GM23248 (cell line): ENCODE measurements at places on chromosomes 12 and 14. TPM values are rescaled to one million over a fixed set of nuclear protein-coding genes. Genes with fewer than 3 reads are reported as not detected.

- DNase-seq, result no peak
These were observed 241.3 kb upstream of the TMEM132C start for GRCh38 chr12:128025589-128026245.

GRCh38 chr12:27001663-27002062 lies 12.5 kb downstream of the TM7SF3 start:
- DNase-seq, result no peak

- DNase-seq, result peak; percentile 43
These were observed 1387.5 kb downstream of the LRFN5 start for GRCh38 chr14:42994051-42994736.

GRCh38 chr14:80468331-80469122 lies 257.2 kb upstream of the DIO2 start:
- DNase-seq, result no peak

DNA sequence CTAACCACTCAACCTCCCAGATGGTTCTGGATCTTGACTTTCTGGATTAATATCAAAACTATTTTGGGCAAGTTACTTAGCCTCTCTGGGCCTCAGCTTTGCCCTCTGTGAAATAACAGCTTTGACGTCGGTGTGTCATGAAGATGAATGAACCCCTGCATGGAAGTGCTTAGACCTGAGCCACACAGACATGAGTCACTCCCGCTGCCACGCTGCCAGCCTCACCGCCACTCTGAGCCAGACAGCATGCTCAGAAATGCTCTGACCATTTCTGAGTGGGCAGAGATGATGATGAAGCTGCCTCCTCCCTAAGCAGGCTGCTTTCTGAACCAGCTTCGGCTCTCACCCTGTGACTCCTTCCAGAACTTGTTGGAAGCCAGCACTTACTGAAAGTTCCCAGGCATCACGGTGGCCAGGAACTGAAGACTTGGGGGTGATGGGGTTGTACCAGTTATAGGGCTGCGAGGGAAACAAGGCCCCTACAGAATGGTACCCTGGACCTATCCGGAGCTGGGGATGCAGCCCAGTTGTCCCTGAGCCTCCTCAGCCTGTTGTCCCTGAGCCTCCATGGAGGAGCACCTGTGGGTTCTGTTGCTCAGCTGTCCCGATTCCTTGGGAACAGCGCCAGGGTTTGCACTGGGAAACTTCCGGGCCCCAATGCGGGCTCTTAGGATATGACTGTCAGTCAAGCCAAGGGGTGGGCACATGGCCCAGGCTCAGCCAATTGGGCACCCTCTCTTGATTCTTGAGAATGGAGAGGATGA lies 2.0 kb upstream of the CCDC197 start:
- DNase-seq, result peak; percentile 96

DNA sequence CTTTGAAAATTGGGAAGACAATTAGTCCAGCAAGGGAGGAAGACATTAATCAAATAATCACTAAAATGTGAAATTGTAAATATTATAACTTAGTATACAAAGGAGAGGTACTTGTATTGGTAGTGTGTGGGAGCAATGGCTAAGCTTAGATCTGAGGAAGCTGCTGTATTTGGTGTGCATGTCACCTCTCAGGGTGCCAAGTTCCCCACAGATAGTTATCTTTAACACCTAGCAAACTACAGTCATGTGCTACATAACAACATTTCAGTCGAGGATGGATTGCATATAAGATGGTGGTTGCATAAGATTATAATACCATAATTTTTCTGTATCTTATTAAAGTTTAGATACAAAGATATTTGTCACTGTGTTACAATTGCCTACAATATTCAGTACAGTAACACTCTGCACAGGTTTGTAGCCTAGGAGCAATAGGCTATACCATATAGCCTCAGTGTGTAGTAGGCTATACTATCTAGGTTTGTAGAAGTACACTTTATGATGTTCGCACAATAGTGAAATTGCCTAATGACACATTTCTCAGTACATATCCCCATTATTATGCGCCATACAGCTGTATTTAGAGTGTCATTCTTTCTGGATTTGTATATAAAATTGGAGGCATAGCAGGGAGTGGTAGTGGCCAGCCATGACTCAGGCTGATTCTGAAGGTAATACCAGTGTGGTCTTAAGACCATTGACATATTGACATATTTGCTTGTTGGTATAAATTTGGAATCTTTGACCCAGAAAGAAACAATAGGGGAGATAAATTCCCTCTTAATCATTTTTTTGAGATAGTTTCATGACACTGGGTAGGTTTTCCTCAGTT lies 55.8 kb downstream of the RAD51B start:
- DNase-seq, result no peak

DNA sequence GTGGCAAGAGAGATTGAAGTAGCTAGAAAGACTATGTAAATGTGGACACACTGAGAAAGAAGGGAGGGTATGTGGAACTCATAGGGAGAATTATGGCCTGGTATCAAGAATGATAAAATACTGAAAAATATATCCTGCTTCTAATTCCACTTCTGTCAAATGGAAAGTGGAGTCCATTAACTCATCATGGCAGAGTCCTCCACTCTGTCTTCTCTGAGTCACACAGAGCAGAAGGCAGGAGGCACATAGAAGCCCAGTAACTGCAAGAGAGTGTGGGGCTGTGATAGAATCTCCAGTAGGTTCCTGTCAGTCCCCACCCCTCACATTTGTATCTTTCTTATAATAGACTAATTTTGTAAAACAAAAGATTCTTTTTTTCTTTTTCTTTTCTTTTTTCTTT lies 223.7 kb downstream of the AKAP6 start:
- peak; percentile 14 for DNase-seq

DNA sequence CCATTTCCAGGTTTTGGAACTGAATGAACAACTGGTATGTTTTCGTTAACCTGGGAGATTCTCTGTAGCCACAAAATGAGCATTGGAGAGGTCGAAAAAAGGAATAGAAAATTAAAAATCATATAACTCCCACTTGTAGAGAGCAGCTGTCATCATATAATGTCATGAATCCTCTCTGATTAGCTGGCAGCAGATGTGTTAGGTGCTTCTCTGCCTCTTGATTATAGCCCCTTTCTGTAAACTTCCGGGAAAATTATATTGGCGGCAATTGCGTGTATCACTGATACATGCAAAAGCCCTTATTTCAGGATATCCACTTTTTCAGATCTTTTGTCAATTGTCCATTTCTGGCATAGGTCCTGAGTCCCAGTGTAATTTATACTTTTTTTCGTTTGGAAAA lies 31.7 kb downstream of the FGD4 start:
- DNase-seq, result no peak

DNA sequence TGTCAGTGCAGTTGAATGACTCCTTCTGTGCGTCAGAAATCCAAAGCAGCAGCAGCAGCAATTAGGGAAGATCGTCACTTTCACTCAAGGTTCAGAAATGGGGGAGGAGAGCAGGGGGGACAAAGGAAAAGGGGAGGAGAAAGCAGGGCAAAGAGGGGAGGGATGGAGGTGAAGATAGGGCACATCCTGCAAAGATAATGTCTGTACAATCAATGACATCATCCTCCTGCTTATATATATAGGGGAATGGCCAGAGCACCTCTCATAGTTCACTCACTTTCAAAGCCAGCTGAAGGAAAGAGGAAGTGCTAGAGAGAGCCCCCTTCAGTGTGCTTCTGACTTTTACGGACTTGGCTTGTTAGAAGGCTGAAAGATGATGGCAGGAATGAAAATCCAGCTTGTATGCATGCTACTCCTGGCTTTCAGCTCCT lies at the start of gene NTS:
NTS (plus strand) TSS at position 265 of the 431 bp plus-strand sequence; CDS start at position 374, 109 bp downstream.
- DNase-seq, result no peak

- no peak for DNase-seq
These were observed 29.2 kb upstream of the FKBP4 start for GRCh38 chr12:2765608-2766007.

DNA sequence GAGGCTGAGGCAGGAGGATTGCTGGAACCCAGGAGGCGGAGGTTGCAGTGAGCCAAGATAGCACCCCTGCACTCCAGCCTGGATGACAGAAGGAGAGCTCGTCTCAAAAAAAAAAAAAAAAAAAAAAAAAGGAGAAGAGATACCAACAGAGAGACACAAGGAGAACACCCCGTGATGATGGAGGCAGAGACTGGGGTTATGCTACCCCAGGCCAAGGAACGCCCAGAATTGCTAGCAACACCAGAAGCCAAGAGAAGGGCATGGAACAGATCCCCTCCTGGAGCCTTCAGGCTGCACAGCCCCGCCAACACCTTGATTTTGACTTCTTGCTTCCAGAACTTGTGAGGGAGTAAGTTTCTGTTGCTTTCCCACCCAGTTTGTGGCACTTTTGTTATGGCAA lies 148.0 kb upstream of the FOXN3 start:
- no peak for DNase-seq

DNA sequence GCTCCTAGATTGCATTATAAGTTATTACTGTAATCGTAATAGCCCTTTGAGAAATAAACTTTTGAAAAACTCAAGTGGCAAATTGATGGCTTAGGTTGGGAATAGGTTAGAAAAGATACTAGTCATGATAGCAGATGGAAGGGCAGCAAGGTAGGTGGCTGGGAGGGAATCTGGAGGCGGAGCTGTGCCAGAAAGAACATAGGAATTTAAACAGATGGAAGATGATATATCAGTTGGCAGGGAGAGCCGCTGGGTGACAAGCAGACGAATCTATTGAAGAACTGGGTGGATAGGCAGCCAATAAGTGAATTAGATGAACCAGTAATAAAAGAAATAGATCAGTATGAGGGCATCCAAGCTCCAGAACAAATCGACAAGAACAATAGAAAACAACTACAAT lies 142.1 kb downstream of the CNTN1 start:
- DNase-seq, result no peak

- DNase-seq, result no peak
These were observed 31.4 kb upstream of the C14orf180 start for GRCh38 chr14:104547998-104548700.

DNA sequence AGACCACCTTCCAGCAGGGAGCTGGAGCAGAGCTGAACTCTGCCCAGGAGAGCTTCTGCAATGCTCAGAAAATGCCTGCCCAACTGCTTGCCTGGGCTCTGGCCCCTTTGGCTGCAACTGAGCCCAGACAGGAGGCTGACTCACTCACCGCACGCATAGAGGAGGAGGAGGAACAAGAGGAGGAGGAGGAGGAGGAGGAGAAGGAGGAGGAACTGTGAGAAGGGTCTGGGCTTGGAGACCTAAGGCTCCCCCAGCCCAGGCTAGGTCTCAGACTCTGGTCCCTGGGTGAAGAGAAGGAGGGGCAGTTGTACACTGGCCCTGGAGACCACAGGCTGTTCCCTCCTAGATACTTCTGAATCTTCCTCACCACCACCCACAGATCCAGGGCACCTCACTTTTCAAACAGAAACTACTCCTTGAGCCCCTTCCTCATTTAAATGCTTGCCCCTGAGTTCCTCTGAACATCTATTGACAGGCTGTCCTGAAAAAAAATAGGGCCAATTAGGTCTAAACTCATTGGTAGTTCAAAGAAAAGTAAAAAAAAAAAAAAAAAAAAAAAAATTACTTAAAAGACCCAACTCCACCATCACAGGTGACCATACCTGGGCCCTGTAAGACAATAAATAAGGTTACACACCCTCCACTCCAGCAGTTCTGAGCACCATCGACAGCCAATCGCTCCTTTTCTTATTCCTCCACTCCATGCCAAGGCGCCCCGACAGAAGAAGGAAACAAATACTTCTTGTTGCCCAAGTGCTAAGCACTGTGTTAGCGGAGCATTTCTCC lies 674 bp downstream of the VDR start:
- peak; percentile 93 for DNase-seq

- peak; percentile 33 for DNase-seq
These were observed 4.1 kb upstream of the CCND2 start for GRCh38 chr12:4269279-4269991.

DNA sequence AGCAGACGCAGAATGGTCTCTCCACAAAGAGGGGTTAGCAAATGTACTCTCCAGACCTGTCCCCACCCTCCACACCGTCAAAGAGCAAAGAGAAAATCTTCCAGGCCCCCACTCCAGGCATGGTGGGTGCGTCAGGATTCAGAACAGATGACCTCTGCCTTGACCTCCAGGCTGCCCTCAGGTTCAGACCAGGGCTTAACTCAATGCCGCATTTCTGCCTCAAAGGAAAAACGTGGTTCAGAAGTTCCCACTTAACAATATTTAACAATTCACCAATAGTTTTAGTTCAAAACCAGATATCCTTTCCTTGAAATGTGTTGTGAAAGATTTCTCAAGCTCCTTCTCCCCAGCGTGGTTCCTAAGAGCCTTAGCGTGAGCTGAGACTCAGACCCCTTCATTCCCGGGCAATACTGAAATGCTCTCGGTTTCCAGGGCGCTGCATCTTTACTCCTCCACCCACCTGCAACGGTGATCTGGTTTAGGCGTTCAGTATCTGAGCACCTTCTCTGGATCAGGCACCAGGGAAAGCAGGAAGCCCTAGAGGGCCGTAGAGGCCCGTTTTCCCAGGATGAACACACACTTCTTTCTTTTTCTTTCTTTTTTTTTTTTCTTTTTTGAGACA lies 22.9 kb downstream of the HSP90AA1 start:
- no peak for DNase-seq

DNA sequence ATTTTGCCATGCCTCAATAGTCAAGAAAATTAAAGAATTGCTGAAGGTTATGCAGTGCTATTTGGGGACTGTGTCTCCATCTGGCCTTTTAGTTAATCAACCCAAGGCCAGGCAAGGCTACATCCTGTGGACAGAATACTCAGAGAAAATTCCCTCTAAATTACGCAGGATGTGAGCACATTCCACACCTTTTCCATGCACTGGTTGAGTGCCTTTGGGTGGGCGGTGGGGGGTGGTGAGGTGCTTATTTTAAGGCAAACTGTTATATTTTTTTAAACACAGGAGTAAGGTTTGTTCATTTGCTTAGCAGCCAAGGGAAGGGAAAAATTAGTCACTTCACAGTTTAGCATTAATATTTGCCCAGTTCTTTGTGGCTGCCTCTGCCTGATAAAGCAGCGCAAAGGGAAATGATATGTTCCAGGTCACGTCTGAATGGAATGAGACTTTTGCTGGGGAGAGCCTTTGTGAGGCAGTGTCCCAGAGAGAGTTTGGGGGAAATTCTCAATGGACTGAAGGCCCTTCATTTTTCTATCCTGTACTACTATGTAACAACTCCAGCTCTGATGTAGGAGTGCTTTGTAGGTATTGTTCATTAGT lies 17.2 kb upstream of the KCNA5 start:
- DNase-seq, result no peak

DNA sequence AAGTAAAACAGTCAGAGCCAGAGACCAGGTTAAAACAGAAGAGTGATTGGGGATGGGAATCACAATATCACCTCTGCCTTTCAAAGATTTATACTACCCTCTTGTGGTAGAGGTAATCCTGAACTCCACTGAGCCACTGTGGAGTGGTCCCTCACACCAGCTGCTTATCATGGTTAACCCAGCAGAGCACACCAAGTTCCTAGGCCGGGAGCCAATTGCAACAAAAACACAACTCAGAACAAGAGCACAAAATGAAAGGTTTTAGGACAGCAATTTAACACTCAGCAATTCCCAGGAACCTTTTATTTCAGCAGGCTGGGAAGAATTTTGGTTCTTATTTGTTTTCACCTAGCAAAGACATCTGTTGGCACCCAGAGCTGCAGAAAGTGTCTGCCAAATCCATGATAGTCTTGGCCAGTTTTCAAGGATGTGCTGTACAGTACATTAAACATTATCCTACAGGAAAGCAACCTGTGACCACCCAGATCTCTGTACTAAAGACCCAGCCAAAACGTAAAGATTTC lies 220.5 kb upstream of the ATXN7L3B start:
- no peak for DNase-seq

- peak; percentile 70 for DNase-seq
These were observed 448.3 kb downstream of the PCNX1 start for GRCh38 chr14:71355324-71356201.

- DNase-seq, result no peak
These were observed 41.3 kb upstream of the CHST11 start for GRCh38 chr12:104415342-104415980.

SCNN1A gene
- 0.76 TPM in 1 of 2 replicates, not detected in the other for total RNA-seq

PHETA1 gene
- 4.8 and 12.9 TPM in 2 replicates for total RNA-seq

AJUBA gene
- 62.7 and 70.7 TPM in 2 replicates for total RNA-seq

IL26 gene
- not detected in 2 replicates for total RNA-seq

PLA2G1B gene
- not detected in 2 replicates for total RNA-seq

REM2 gene
- 0.22 TPM in 1 of 2 replicates, not detected in the other for total RNA-seq
